Left kidney (tissue), 8 donors: ENCODE measurements at places on chromosomes 6 and 20. TPM values are rescaled to one million over a fixed set of nuclear protein-coding genes. Genes with fewer than 3 reads are reported as not detected.

Gene KIZ
- polyA plus RNA-seq = 46.6 TPM

Gene EBF4
- 31.4 TPM for polyA plus RNA-seq

DNA sequence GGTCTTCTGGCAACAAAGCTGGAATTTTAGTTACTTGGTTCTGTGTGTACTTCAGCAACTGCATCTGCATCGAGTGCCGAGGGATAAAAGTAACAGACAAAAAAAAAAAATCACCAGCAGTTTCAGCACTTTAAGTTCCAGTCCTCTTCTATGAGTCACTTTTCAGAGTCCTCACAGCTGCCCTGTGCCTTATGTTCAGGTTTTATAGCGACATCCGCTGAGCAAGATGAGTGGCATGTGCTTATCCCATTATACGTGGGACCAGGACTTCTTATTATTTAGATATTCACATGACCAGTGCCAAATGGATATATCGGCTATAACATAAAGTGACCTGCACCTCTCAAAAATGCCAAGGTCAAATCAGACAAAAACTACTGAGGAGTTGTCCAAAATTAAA lies 242.9 kb downstream of the FOXA2 start:
- no peak for DNase-seq

Gene C20orf96
- polyA plus RNA-seq = 50.7 TPM

GRCh38 chr6:119449331-119450156 lies 100.0 kb upstream of the MAN1A1 start:
- no peak for DNase-seq

- no peak for DNase-seq
These were observed 263.3 kb upstream of the QKI start for GRCh38 chr6:163151212-163151611.

Gene HLA-DRB5
- 6.3 TPM for polyA plus RNA-seq

- DNase-seq = no peak
These were observed 186.5 kb downstream of the MAFB start for GRCh38 chr20:40502576-40502975.
